ENCODE measurements at places on chromosomes 4 and X. TPM values are rescaled to one million over a fixed set of nuclear protein-coding genes. Genes with fewer than 3 reads are reported as not detected.

DNA sequence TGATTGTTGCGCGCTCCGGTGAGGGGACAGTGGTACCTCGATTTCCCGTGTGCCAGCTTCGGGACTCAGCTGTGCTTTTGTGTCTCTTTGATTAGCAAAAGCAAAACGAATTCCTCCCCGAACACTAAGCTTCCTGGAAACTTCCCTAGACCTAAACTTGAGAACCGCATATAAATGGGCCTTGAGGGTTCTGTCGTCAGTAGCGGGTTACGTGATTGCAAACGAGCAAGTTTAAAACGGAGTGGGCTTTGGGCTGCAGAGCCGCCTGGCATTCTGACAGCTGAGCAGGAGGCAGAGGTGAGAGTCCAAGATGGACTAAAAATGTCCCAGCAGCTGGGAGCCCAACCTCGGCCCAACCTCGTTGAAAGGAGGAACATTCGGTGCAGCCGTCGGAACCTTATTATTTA lies 1.2 kb upstream of the TAPT1 start:
- DNase-seq: no peak

GRCh38 chr4:10982305-10982704 lies 297.7 kb upstream of the CLNK start:
- DNase-seq: no peak

- DNase-seq: no peak
These were observed 41.9 kb downstream of the CNOT6L start for GRCh38 chr4:77777135-77777807.

GRCh38 chr4:84691170-84691691 lies 108.3 kb downstream of the CDS1 start:
- DNase-seq: no peak

DNA sequence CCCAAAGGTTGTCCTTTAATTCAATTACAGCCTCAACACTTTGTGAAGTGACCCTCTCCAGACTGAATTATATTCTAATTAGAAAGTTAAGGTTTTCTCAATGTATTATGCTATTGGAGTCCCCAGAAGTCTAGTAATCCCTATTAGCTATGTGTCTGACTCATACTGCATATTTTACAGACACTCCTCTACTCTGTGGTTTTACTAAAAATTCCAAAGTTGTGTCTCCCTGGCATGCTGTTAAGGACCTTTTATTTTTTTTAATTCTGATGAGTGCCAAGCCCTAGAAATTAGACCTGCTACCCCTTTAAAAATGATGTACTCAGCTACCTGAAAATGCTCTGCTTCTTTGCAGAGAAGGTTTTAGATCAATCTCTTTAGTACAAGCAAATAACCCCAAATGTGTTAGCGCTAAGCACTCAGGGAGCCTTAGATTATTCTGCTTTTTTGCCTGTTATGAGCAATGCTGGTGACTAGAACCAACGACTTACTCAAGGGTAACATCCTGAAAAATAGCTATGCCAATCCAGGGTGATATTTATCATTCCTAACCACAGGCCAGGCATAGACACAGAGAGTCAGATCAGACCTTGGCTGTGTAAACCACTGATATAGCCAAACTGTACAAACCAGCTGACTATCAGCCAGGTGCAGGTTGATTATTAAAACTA lies 26.1 kb upstream of the CXCL13 start:
- DNase-seq: no peak

DNA sequence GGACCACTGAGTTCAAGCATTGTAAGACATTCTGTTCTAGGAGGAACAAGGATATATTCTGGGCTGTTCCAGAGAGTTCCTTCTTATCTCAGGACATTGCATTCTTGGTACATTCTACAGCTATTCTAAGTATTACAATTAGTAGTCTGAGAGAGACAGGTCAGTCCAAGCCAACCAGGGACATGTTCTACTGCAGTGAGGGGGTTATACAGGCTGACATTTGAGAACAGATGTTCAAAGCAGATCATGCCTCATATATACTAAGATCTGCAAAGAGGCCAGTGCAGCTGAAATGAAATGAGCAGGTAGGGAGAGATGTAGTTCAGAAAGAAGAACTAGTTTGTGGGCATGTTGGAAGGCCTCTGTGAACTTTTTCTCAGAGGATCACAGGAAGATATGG lies 142.0 kb downstream of the CENPC start:
- no peak for DNase-seq

DNA sequence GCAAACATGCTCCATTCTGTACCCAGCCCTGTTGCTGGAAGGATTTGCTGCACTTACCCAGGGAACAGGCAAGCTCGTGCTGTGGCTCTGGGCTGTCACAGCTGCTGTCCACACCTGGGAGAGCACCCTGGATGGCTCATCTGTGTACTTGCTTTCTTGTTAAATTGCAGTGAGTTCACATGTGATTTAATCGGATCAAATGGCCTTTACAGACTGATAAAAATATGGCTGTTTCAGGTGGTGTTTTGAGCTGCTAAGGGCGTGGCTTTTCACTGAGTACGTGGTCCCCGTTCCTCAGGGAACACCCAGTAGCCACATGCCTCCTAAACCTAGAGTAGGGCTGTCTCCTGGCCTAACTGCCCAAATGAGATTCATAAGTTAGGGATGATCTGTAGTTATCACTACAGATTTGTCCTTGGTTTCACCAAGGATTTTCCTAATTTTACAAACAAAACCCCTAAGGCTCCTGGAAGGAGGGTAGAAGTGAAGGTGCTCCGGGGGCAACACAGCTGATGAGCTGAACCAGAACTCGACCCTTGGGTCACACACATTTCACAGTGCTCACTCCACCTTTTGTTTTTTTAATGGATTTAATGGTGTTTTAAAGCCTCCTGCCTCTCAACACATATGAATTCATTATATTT lies 13.7 kb downstream of the KLKB1 start:
- no peak for DNase-seq

DNA sequence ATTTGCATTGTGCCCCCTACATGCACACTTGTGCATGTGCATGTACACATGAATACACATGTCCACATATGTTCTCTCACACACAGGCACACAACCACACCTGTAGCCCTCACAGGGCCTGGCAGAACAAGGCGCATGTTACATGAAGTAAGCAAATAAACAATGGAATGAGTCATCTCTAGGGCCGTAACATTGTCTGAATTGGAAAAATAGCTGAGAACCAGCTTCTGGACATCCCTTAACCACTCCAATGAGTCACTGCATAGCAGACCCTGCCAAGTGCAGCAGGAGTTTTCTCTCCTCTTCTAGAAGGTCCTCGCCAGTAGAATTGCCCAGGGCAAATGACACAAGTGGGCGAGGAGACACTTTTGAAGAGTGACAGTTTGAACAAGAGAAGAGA lies 66.1 kb downstream of the MAGEA10 start:
- DNase-seq: no peak

GRCh38 chr4:167424341-167425256 lies 190.3 kb upstream of the SPOCK3 start:
- no peak for DNase-seq

DNA sequence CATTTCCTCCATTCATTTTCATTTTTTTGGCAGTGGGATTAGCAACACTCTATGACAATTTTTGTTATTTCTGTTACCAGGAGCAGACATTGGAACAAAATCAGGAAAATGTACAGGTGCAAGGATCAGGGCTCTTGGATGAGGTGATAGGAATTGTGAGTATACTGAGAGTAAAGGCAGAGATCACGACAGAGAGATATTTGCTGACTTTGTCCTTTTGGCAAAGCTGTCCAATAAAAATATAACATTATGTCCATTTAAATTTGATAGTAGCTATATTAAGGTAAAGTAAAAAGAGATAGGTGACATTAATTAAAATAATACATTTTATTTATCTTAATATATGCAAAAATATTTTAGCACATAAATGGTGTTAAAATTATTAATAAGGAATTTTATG lies 373.1 kb upstream of the GNPDA2 start:
- DNase-seq: no peak

DNA sequence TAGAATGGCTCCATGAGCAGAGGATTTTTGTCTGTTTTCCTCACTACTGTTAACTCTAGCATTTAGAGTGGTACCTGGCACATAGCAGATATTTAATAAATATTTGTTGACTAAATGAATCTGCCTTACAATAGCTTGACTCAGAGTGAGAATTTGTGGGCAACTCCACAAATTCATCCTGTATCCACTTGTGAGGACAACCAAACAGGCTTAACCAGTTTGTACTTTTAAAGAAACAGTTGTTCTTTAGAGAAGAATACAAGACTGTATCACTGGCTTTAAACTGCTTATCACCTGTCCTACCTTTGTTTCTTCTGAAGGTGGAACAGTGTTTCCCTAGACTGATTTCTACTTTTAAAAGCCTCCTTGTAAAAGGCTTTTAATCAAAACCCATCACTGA lies 141.3 kb upstream of the SH3RF1 start:
- no peak for DNase-seq

DNA sequence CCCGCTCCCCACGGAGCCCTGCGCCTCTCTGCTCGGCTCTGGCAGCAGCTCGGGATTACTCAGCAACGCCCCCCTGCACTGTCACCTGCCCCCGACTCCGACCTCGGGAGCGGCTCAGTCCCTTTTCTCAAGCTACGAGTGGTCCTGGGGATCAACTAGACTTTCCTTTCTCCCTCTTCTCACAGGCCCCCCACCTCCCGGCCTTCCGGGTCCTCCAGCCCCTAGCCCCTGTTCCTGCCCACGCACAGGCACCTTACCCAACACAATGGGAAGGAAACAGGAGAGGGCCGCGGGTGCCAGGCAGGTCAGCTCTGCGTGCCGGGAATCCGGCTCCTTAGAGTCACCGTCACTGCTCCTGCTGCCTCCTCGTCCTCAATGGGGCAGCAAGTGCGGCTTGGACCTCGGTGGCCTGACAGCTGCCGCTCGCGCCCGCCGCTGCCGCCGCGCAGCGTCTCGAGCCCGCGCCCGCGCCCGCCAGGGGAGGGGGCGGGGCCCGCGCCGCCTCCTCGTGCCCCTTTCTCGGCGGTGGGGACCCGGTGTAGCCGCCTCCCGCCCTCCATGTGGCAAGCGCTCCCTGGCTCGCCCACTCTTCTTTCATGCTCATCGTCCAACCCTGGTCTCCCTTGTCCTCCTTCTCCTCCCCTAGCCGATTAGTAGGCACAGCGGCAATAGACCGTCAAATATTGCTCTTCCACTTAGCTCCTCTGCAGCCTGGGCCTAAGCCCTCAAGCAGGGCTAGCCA lies at the start of gene RAB9B:
Gene RAB9B (minus strand): TSS at position 455 of the 742 bp plus-strand sequence. CDS start 6,473 bp downstream, outside the sequence.
- no peak for DNase-seq

DNA sequence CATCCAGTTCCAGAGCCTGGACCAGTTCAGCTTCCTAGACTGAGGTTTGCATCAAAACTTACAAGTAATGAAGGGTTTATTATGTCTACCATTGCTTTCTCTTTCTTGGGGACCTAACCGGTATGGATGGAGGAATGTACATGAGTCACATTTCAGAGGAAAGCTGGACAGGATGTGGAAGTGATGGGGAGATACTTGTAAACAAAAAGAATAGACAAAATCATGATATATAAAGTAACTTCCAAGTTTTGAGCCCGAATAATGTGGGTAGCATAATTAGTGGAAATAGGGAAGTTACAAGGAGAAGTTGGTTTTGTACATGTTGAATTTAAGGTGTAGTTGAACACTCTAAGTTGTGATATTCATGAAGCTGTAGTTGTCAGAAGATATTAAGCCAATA lies 15.0 kb downstream of the FNIP2 start:
- DNase-seq: no peak

- DNase-seq: no peak
These were observed 85.3 kb downstream of the DCAF8L2 start for GRCh38 chrX:27675493-27675892.

The SLC6A14 gene
- 0.05 TPM for total RNA-seq

The STARD8 gene
- 0.13 TPM for total RNA-seq

The ZNF280C gene
- total RNA-seq: 5.8 TPM

The NKX1-1 gene
- total RNA-seq: not detected

The PASD1 gene
- total RNA-seq: not detected

The XKRX gene
- 0.26 TPM for total RNA-seq

The ZNF827 gene
- 24.4 TPM for total RNA-seq

Data from GM12878 (cell line).